ENCODE measurements at places on chromosomes 6 and 20.

GRCh38 chr20:54257071-54257816, 49.4 kb downstream of the PFDN4 start:
- DNase-seq: no peak

DNA sequence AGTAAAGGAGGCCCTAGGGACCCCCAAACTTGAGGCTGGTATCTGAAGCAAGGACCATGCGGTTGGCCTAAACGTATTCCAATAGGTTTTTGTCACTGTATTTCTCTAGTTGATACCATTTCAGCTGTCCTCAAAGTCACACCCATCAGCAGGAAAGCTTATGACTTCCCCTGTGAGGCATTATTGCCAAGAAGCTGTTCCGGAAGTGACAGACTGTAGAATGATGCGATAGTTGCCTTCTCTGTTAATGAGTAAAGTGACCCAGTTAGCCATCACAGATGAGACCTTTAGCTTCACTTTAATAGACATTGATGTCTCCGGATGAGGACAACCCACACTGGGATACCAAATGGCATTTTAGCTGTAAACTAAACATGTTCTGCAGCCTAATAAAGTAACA, 147.9 kb downstream of the RNGTT start:
- DNase-seq: no peak

- DNase-seq: no peak
These were observed 611.0 kb upstream of the FLRT3 start for GRCh38 chr20:14948416-14948815.

GRCh38 chr6:127576874-127577273, at the start of gene C6orf58:
Gene C6orf58 (plus strand): TSS chr6:127577174. CDS start chr6:127577186, 12 bp downstream.
- DNase-seq: no peak

DNA sequence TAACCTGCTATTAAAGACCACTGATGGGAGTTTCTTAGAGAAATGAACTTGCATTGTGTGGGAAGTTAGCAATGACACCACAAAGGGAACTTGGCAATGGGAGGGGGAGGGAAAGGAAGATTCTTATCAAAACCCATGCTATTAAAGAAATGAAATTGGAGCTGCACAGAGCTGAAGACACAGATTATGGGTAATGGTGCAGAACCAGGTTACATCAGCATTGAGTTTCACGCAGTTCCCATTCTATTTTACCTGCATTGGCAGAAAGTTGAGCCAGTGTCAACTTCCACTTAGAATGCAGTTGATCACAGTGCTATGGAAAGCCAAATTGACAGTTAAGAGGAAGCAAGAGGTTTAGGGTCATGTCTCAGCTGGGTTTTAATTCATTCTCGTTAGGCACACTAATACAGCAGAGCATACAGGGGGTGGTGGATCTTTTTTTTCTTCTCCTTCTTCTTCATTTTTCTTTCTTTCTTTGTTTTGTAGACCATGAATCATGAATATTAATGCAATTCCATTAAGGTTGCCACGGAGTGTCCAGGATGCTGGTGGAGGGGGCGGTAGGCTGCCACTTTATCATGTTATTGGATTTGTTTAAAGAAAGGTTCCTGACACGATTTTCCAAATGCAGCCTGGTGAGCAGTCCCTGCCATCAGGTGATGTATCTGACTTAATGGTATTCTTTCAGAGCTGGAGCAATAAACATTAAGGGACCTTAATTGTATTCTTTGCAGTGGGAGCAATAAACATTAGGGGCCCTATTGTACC, 1092.0 kb upstream of the MAP3K7 start:
- no peak for DNase-seq

GRCh38 chr6:137401088-137401487, 93.1 kb downstream of the OLIG3 start:
- no peak for DNase-seq

DNA sequence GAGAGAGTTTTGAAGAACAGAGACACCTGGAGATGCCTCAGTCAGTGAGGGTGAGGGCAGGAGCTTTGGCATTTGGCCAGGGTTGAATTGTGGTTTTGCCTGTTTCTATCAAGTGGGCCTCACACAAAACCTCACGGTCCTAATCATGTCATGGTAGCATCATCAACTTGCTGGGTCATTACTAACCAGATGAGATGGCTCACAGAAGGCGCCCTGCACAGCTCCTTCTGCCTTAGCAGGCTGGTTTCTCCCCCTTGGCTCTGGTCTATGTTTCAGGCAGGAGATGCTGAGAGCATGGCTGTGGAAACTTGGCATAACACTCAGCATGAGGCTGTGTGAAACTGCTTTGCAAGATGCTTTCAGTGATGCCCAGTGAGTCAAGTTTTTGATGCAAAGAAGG, 99.3 kb downstream of the LRRC1 start:
- DNase-seq: no peak

- DNase-seq: no peak
These were observed 2.4 kb downstream of the NKX2-2 start for GRCh38 chr20:21511485-21511849.

- DNase-seq: peak; percentile 1
These were observed 589 bp upstream of the PDCD2 start for GRCh38 chr6:170584954-170585498.

DNA sequence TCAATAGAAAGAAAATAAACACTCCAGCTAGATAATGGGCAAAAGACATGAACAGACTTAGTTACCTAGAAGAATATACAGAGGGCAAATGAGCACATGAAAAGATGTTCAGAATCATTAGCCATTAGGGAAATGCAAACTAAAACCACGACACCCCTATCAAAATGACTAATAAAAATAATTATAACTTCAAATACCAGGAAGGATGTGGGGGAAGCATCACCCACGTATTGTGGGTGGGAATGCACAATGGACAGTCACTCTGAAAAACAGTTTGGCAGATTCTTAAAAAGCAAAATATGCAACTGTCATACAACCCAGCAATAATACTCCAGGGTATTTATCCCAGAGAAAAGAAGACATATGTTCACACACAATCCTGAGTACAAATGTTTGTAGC, 92.6 kb downstream of the DLL1 start:
- no peak for DNase-seq

- DNase-seq: no peak
These were observed 31.1 kb downstream of the MYB start for GRCh38 chr6:135212020-135212806.

- no peak for DNase-seq
These were observed 145.2 kb upstream of the HEY2 start for GRCh38 chr6:125604257-125604656.

DNA sequence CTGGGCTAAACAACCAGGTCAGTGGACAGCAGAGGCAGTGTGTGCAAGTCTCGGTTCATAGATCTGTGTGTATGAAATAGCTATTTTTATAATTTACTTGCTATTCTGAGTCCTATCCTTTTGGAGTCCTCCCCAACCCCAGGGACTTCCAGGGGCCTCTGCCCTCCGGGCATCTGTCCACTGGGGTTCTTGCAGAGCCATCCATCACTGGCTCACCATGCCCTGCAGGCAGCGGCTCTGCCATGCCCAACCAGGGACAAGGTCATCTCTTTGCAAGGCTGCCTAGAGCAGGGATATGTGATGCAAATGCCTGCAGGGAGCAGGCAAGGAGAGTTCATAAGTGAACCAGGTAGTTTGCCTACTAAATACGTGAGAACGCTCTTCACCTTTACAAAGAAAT, 10.5 kb upstream of the BEND3 start:
- no peak for DNase-seq

DNA sequence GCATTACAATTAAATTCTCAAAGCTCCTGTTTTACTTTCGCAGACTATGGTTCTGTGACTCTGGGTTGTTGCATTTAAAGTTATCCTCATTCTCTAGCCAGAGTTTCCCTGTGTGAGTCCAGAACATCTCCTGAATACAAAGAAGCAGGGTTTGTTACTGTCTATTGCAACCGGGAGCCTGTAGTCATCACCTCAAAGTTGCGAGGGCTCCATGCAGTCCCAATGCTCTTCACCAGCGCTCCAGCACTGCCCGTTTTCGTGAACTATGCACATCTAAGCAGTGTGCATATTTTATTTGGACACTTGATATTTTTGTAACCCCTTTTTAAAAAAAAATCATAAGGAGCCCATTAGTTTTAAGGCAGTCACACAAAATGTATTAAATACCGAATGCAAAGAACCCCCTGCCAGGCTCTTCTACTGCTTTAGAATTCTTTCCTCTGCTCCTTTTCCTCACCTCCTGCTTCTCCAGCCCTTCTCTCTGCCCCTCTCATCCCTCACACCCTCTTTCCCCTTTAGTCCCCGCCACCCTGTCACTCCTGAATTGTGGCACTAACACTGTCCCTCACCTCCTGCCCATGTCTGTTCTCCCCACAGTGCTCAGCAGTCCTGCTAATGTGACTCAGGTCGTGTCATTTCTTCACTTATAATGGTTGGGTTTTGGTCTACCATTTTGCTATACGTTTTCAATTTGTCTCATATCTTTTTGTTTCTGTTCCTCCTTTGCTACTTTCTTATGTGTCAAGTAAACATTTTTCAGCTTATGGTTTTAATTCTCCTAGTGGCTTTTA, 1.1 kb upstream of the HLA-C start:
- peak; percentile 36 for DNase-seq

DNA sequence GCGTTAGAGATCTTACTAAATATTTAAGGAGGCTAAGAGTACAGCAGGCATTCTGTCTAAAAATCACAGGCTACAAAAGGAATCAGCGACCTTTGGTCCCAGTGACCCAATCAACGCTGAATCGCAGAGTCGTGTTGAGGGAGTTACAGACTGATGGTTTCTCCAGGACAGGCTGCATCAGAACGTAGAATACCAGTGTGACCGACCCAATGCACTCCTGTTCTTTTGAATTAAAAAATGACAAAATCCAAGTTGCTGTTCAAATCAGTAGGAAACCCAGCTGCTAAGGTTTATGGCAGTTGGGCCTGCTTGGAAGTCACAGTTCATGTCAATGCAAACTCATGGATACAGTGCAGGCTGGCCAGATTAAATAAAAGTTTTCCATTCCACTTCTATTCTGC, 155.8 kb upstream of the AFDN start:
- no peak for DNase-seq

DNA sequence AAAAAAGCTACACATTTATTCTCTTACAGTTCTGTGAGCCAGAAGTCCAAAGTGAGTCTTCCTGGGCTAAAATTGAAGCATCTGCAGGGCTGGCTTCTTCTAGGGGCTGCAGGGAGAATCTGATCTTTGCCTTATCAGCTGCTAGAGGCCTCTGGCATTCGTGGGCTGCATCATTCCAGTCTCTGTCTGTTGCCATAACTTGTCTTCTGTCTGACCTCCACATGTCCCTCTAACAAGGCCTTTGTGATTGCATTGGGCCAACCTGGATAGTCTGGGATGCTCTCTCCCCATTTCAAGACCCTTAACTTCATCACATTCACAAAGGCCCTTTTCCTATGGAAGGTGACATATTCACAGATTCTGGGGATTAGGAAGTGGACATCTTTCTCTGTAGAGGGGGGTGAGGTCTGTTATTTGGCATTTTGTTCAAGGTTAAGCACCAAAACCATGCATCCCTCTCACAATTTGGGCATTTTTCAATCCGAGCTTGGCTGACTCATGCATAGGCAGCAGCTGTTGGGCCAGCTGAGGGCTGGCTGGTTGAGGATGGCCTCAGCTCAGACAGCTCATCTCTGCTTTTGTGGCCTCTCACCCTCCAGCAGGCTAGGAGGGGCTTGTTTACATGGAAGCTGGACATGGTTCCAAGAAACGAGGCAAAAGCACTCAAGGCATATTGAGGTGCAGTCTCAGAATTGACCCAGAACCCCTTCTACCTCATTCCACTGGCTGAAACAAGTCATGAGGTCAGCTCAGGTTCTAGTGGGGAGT, 116.1 kb upstream of the NXT1 start:
- no peak for DNase-seq

GRCh38 chr6:35258858-35259193, 709 bp upstream of the ZNF76 start:
- DNase-seq: no peak

GRCh38 chr6:167420858-167421766, 96.2 kb downstream of the TTLL2 start:
- DNase-seq: no peak

GRCh38 chr20:31570735-31571617, 34.1 kb upstream of the ID1 start:
- no peak for DNase-seq

GRCh38 chr20:25643716-25644115, 19.9 kb upstream of the NANP start:
- DNase-seq: no peak

DNA sequence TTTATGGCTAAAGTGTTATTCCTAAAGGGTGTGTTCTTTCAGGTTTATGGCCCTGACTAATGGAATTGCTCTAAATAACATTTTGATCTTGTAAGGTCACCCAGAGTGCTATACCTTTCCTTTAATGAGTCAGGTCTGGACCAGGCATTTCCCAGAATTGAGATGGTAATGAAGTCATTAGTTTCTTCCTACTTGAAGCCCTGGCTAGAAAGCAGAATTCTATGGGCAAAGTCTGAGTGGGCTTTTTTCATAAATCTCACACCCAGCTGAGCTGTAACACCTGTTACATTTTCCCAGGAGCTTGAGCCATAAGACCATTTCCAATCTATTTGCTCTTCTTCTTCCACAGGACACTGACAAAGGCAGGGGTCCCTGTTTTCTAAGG, 122.0 kb upstream of the ID4 start:
- no peak for DNase-seq

DNA sequence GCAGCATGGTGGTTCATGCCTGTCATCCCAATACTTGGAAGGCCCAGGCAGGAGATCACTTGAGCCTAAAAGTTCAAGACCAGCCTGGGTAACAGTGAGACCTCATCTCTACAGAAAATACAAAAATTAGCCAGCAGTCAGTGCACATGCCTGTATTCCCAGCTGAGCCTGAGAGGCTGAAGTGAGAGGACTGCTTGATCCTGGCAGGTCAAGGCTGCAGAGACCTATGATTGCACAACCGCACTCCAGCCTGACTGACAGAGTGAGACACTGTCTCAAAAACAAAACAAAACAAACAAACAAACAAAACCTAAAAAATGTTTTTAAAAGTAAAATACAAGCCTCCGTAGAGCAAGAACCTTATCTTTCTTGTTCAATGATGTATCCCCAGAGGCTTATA, 6.0 kb downstream of the CEP85L start:
- no peak for DNase-seq

DNA sequence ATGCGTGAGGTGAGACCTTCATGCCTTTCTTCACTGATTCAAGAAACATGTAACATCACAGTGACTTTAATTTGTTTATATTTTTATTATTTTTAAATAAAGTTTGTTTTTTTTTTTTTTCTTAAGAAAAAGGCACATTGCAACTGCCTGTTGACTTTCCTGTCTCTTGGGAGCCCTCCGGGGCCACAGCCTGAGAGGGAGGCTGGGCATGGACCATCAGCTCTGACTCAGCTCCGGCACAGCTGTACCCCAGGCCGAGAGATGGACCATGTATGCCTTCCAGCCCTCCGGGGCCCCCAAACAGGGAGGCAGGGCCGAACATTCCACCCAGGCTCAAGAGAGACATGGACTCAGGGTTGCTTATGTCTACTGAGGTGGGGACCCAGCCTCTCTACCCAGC, 99.9 kb downstream of the NFATC2 start:
- no peak for DNase-seq

DNA sequence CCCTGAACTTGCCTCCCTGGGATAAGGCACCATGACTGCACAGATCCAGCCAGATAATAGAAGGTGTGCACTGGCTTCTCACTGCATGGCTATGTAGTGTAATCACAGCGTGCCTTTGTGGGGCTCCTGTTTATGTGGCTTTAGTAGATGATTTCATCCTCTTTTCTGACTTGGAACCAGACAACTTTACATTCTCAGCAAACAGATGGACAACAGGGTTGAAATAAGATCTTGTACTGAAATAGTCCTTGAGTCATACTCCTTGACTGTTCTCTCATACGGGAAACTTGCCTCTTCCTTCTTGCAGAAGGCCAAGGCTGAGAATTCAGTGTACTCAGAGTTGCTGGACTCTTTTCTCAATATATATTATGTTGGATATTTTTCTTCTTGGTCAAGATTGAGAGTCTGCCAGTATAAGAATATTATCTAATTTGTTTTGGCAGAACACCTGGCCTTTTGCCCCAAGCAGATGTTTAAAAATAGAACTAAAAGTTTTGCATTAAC, 25.0 kb upstream of the RNF144B start:
- DNase-seq: no peak
